ENCODE measurements at places on chromosomes 11 and 22.

DNA sequence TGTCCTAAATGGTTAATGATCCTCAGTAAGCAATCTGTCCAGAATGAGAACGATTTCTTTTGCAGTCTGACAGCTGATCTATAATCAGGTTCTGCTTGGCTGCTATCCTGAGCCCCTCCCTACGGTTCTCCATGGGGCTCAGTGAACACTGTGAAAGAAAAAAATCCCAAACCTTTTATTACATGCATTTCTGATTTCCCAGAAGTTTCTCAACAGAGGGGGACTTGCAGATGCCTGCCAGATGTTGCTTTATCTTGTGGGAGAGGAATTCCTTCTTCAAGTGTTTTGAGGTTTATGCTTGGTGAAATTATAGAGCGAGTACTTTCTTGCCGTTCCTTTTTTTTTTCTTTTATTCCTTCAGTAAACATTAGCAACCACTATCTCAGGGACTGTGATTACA, 531.9 kb upstream of the ISX start:
- DNase-seq, result no peak

- no peak for DNase-seq
These were observed 20.8 kb upstream of the IL18BP start for GRCh38 chr11:71977743-71978418.

GRCh38 chr11:120029321-120029720, 108.6 kb downstream of the TRIM29 start:
- no peak for DNase-seq

DNA sequence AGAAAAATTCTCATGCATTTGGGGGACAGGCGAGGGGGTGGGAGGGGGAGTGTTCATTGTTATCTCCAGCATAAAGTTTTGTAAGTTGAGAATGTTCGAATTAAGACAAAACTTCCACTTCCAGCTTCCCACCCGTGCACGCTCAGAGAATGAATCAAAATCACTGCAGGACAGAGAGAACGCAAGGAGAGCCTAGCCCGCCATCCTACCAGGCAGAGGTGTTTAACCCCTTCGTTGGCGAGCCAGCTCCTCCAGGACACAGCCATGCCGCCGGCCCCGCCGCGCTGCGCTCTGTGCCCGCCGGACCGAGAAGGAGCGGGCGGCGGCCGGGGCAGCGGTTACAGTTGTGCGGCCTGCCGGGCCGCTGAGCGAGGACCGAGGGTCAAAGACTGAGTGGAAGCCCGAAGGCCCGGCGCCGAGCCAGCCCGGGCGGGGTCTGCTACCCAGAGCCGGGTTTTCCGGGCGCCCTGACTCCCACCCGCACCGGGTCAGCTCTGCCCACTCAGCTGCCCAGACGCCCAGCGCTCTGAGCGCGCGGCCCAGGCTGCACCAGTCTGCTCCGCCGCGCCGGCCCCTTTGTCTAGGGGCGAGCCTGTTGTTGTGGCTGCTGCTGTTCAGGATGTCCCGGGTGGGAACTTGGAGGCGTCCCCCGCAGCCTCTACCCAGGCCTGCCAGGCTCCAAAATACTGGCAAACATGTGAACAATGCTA, at the start of gene NOX4:
Gene NOX4, minus strand, starts transcription at position 395 of the 710 bp plus-strand sequence. Its CDS starts 129 bp downstream, at position 266.
- DNase-seq, result peak; percentile 63

DNA sequence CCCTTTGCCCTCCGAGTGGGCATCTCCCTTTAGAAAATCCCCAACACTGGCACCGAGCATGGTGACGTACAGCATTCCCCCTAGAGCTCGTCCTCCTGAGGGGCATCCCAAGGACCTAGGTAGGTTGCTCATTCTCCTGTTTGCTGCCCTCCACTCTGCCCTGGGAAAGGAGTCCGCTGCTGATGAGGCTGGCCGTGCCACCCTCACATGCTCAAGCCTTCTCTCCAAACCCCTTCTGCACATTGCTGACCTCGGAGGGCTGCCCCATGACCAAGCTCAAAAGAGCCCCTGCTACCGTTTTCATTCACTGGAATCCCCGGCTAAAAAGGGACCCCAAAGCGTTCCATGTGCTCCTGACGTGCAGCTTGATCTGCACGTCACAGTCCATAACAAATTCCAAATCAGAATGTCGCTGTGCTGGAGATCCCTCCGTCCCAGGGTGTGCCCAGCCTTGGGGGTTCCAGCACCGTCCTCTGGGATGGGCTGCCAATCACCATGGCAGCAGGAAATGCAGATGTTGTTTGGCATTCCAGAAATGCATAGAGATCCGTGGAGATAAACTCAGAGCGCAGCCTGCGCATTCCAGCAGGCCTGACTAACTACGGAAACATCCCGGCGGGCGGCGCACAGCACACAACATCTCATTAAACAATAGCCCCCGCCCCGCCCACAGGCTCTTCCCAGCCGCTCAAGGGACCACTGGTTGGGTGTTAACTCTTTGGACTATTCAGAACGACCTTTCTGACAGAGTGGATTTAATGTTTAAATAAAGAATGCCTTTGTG, 26.3 kb upstream of the GNB1L start:
- peak; percentile 72 for DNase-seq

DNA sequence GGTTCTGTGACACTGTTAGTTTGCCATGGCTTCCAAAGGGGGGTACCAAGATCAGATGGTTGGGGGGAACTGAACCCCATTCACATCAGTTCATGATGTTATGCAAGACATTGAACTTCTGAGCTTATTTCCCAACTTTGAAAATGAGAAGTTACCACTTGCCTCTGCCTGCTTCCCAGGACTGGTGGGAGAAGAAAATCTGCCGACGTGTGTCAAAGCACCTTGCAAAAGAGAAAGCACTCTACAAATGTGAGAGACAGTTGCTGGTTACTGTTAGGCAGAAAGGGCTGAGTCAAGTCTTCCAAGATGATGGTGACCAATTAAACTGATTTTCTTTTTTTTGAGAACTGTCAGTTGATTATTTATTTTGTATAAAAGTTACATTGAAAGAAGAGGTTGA, 45.6 kb downstream of the SMCO4 start:
- no peak for DNase-seq

DNA sequence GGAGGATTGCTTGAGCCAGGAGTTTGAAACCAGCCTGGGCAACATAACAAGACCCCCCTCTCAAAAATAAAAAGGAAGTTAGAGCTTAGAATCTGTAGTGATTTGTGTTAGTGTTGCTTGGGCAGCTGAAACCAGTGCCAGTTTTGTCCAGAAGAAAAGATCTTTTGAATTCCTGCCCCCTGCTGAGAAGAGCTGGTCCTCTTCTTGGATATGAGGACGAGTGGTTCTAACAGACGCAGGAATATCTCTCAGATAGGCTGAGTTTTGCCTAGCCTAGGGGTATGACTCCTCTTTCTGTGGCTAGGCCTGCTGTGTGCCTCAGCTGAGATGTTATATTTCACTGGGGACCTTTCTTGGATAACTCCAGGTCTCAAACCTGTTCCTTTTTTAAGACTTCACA, 102.8 kb downstream of the STIM1 start:
- DNase-seq, result no peak

Data from right atrium auricular region (tissue), 2 donors.